C1 segment of cervical spinal cord (tissue), 14 donors: ENCODE measurements at places on chromosomes 3 and 15.

DNA sequence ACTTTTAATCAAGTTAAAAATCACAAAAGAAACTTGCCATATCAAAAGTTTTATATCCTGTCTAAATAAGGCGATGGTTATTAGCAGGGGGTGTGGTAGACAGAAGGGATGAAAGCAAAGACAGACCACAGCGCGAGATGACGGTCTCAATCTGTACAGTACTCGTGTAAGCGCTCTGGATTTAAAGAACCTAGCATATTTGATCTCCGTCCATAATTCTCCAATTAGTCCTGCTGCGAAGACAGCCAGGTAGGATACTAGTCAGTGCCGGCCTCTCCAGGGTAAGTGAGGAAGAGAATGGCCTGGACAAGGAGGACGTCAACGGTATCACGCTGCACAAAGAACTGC, 701 bp downstream of the SGO1 start:
- DNase-seq, result no peak

DNA sequence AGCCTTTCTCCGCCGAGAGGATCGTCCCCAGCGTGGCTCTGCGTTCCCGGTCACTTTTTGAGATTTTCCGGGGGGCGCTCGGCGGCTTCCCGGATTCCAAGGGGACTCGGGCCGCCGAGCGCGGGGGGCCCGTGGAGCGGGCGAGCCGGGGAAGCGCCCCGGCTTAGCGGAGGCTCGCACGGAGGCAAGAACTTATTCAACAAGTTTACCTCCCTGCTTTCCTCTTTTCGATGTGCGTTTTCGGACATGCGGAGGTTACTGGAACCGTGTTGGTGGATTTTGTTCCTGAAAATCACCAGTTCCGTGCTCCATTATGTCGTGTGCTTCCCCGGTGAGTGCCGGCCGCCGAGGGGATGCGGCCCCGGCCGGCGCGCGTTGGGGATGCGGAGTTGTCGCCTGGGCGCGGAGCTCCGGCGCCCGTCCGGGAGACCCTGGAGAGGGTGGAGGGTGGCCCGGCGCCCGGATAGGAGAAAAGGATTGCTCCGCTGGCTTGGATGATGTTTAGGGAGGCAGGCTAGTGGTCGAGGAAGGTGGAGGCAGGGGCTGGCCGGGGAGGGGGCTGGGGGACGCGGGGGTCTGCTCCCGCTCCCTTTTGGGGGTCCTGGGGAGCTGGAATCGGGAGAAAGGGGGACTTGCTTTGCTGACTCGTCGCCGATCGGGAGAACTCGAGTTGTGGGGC, 810 bp downstream of the PTPRG start:
- no peak for DNase-seq

DNA sequence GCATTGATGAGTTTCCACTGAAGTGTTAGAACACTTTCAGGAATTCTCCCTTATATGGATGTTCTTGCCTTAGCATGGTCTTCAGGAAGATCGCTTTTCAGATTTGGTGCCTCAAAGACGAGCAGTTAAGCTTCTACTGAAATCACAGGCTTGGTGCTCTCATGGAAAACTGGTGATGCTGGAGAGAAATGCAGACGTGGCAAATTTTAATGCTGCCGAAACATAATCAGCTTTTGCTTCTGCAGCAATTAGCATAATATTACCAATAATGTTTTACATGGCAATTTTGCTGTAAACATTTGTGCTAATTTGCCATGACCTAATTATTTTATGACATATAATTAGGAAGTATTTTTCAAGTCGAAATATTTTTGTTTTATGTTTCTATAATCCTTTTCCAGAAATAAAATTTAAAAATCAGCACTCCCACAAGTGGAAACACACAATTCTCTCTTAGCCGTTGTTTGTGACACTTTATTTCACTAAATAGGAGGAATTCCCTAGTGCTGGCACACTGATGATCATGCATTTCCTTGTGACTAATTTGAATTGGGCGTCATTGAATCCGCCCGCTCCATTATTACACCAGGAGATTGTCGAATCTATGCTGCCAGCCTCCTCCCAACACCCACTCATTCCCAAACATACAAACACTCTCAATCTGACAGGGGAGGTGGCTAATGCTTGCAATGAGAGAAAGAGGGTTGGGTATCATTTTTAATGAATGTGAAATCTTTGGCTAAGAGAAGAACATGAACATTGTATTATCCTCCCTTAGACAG, 506.8 kb upstream of the PPP2R3A start:
- DNase-seq, result no peak

DNA sequence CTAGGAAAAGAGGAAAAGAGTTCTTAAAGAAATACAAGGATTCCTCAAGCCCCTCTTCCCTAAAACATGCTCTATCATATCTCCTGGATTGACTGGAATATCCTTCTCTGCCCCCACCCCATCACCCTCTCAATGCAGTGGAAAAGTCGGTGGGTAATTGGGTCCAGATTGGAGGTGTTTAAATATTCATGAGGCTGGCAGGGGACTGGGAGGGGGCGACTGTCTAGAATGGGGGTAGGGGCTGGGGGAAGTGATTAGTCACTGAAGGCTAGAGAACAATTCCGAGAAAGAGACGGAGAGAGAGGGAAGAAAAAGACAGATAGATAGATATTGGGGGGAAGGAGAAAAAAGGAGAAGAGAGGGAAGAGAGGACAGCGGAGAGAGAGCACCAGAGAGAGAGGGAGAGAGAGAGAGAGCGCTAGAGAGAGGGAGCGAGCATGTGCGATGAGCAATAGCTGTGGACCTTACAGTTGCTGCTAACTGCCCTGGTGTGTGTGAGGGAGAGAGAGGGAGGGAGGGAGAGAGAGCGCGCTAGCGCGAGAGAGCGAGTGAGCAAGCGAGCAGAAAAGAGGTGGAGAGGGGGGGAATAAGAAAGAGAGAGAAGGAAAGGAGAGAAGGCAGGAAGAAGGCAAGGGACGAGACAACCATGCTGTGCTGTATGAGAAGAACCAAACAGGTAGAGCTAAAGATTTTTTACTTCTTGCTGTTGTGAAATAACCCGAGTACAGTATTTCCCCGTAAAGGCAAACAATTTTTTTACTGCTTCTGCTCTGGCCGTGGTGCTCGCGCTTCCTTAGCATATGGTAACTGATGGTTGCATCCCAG, at the start of gene GAP43:
Gene GAP43, plus strand, starts transcription at position 467 of the 825 bp plus-strand sequence. Its CDS starts 180 bp downstream, at position 647.
- DNase-seq, result no peak

- no peak for DNase-seq
Observed at GRCh38 chr3:440826-441225, 244.3 kb downstream of the CHL1 start.

GRCh38 chr3:125386811-125387210, 11.7 kb upstream of the ZNF148 start:
- no peak for DNase-seq
